Frontal cortex (tissue), 4 donors: ENCODE measurements at places on chromosomes 3 and 15. TPM values are rescaled to one million over a fixed set of nuclear protein-coding genes. Genes with fewer than 3 reads are reported as not detected.

GRCh38 chr15:73637527-73637926 is 4.3 kb upstream of the NPTN start:
- no peak for DNase-seq

Gene C3orf85
- not detected for total RNA-seq

DNA sequence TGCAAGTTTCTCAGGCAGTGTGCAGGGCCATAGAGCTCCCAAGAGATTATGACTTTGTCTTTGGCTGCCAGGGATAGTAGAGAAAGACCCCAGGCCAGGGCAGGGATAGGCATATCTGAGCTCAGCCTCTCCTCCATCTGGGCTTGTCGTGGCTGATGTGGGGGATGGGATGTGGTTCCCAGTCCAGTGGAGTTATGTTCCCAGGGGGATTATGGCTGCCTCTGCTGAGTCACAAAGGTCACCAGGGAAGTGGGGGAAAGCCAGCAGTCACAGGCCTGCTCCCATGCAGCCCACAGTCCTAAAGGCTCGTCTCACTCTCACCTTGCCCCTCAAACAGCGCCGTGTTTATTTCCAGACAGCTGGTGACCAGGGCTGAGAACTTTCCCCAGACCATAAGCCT is 354.9 kb downstream of the SI start:
- no peak for DNase-seq

- DNase-seq = no peak
These were observed 51.0 kb downstream of the ALDH1A2 start for GRCh38 chr15:58014470-58014869.
